ENCODE measurements at places on chromosomes 16 and 17.

GRCh38 chr16:58111302-58111627 is 17.9 kb downstream of the CFAP20 start:
- DNase-seq, result no peak

DNA sequence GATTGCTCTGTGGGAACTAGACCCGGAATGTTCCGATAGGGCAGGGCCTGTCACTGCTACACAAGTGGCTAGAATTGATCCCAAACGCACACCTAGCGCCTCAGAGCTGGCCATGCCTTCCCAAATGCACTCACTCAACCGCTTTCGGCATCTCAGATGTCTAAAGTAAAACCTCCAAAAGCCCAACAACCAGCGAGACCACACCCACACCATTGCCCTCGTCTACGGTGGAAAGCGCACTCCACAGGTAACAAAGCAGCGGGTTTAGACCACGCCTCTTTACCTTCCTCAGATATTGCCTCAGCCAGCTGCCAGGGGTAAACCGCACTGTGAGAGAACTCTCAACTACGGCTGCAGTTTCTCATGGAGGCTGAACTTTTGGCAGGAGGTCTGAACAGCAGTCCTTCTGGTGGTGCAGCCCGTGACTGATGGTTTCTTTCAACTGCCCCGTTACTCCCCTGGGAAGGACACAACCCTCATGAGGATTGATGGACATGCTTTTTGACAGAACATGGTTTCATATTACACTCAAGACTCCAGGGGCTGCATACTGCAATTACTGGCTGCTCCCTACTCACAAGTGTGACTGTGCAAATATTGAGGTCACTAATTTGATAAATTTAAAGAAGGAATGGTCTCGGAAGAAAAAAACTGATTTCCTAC is 34.5 kb downstream of the USP7 start:
- no peak for DNase-seq

GRCh38 chr17:18190628-18191235 is 7.1 kb downstream of the ALKBH5 start:
- DNase-seq, result no peak

DNA sequence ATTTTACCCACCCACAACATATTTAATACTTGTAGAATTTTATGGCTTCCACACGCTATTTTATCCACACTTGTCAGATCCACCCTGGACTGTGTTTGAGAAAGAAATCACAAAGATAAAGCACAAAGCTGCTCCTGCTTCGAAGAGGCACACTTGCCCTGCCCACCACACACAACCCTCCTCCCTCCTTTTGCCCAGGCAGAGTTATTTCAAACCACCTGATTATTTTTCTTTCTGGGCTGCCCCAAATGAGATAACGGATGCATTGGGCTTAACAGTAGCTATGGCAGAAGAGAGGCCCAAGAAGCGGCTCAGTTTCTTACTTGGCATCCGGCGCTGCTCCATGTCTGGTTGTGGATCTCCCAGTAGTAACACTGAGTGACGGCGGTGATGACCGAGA is 27.2 kb downstream of the PKD1L3 start:
- DNase-seq, result no peak

GRCh38 chr17:72682605-72683004 is 409.9 kb downstream of the SLC39A11 start:
- peak; percentile 78 for DNase-seq

DNA sequence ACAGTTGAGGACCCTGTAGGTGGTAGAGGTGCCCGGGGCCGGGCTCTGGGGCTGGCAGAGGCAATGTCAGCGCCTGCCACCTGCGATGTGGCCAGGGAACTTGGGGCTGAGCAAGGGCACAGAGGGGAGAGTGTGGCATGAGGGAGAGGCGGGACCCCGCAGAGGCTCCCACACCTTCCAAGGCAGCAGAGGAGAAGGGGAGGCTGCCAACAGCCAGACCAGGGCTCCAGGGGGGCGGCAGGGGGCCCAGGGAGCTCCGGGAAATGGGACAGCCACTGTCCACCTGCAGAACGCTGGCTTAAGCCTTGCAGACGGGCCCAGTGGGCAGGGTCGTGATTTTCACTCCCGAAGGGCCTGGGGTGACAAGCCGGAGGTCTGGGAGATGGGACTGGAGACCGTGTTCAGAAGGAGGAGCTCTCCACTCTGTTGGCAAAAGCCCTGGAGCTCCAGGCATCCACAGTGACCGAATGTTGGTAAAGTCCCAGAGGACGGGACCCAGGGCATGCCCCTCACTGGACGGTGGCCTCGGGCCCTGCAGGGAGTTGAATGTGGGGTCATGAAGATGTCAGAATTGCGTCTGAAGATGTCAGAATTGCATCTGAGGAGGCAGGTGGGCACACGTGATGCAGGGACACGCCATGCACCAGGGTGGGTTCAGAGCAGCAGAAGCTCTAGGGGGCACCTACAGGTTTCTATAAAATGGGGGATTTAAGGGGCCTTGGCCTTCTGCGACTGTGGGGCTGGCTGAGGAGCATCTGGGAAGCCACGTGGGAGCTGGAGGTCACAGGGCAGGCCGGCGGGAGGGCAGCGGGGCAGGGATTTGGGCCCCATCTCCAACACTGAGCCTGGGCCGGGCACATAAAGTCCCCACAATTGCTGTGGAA is 18.6 kb downstream of the CD7 start:
- no peak for DNase-seq

DNA sequence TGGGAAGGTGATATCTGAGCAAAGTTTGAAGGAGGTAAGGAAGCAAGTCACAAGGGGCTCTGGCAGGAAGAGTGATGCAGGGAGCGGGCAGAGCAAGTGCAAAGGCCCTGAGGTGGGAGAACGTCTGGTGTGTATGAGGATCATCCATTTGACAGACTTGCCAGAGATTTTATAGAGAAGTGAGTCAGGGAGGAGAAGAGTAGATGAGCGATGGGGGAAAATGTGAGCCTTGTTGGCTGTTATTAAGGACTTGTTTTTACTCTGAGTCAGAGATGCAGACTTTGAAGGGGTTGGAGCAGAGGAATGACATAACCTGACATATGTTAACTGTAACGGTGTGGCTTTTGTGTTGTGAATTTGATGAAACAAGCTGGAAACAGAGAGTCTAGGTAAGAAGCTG is 3.5 kb upstream of the CLEC10A start:
- DNase-seq, result no peak

DNA sequence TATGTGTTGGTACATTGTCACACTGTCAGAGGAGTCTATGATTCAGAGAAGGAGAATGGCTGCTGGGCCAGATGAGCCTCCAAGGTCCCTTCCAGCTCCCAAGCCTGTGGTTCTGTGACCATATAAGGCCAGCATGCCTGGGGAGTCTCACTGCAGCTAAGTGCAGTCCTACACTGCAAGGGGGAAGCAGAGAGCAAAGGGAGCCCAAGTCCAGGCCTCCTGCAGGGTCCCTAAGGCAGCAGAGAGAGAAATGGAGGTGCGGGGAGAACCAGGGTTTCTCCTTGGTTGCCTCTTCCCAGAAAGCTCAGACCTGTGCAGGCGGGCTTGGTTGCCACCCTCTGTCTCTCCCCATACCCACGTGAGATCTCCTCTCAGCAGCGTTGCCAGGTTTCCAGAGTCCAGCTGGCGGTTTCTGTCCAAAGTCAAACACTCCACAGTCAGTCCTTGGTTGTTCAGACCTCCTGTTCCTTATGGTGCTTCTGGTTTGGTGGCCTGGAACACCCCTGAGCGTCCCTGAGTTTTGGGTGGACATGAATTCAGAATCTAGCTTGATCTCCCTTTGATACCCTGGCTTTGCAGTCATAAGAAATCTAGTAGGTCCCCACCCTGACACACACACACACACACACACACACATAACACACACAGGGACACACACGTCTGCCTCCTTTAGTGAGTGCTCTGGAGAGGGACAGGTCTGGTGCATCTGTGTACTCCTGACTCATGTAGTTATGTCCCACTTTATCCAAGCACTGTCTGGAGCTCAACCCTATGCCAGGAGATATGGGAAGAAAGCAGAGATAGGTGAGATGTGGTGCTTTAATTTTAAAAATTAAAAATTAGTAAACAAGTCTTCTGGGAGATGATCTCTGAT is 78.8 kb downstream of the GNAO1 start:
- DNase-seq, result peak; percentile 99

DNA sequence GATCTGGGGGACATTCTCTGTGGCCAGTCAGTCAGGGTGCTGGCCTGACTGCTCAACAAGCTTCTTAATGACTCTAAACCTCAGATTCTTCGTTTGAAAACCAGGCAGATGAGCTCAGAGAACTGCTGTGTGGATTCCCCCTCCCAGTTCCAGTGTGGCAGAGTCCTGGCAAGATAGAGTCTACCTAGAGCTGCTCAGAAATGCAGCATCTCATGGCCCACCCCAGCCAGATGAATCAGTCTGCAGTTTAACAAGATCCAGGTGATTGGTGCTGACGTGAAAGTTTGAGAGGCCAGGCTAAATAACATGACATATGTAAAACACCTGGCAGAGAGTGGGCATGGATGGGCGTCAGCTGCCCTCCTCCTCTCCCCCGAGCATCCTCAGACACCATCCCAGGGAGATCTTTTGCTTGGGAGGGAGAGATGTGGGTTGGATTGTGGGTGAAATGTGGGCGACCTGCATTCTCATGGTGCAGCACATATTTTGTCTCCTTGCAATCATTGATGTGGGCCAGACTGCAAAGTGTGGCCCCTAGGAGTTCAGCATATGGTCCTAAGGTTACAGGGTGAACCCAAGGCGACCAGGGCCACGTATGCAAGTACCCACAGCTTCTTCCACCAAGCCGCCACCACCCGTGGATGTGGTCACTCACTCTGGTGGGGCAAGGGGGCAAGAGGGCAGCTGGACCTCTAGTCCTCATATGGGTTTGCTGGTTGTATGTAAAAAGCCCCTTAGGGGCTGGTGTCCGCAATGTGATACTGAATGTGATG is 19.5 kb downstream of the SOCS3 start:
- no peak for DNase-seq

DNA sequence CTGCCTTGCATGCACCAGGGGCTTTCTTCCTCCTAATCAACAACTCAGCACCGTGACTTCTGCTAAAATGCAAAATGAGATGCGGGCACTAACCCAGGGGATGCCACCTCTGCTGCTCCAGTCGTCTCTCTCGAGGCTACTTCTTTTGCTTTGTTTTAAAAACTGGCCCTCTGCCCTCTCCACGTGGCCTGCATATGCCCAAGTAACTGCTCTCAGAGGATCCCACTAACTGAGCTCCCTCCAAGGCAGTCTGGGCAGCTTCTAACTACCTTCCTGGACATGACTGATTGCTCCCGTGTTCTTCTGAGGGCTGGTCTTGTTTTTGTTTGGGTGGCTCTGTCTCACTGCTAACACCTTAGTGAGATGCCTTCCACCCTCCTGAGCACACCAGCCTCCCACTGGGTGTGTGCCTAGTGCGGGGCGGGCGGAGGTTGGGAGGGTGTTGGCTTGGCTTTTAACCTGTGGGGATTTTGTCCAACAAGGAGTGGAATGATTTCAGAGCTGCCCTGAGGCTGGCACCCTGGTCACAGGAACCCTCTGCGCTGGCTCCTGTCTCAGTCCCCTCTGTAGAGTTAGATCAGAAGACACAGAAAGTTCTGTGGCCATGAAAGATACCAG is 8.9 kb upstream of the LGALS9 start:
- DNase-seq, result no peak

GRCh38 chr16:56363181-56363716 is 62.1 kb downstream of the AMFR start:
- no peak for DNase-seq

DNA sequence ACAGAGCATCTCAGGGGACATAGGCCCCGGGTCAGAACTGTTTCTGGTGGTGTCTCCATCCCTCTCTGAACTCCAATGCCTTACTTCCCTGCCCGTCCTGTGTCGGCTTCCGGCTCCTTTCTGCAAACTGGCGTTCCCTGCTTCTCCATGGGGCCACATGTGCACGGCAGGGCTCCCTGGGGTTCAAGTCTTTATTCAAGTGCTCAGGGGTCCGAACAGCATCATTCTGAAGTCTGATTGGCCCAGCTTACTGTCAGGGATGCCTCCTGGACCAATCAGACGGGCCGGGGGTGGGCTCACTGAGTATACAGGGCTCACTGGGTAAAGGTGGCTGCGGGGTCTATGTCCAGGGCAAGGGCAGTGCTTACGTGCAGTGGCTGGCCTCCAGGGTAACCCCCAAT is 17.1 kb downstream of the C16orf82 start:
- DNase-seq, result no peak

DNA sequence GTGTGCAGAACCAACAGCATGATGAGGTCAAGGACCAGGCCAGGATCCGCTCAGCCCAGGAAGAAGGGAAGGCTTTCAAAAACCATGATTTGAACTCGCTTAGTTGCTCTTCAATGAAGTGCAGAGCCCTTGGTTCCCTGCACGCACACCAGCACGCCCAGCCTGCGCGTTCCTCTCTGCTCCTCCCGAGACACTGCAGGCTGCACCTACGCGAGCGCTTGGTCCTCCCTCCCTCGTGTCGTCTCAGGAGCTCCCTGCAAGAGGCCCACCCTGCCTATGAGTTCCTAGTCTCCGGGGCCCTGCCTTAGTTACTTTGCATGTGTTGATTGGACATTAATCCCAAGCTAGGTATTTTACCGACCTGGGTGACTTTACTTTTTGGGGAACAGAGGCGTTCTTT is 132.9 kb upstream of the TNRC6C start:
- no peak for DNase-seq

GRCh38 chr16:57999971-58000705 is at the start of gene ZNF319:
Gene ZNF319 (minus strand): TSS chr16:58000672. CDS start chr16:57998265, 2,407 bp downstream.
- DNase-seq, result no peak

GRCh38 chr16:2838928-2839327 is 8.8 kb downstream of the ZG16B start:
- DNase-seq, result peak; percentile 66

GRCh38 chr17:81396722-81397313 is 1.6 kb downstream of the BAHCC1 start:
- DNase-seq, result peak; percentile 62

DNA sequence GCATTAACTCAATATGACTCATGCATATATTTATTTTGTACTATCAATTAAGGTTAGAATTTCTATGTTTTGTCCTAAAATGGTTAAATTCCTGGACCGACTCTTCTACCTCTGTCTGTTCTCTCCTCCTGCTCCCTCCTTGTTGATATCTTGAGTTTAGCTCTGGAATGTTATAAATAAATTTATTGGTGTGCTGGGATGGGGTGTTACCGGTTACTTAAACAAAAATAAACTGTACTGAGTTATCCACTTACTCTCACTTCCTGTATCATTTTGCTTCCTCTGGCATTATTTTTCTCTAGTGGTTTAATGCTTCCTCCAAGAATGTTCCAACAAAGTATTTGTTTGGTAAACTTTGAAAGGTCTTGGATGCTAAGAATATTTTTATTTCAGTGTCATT is 120.1 kb downstream of the ABCA8 start:
- no peak for DNase-seq

GRCh38 chr17:40940266-40940665 is 2.8 kb upstream of the KRT23 start:
- no peak for DNase-seq
